Neural crest cell (in vitro differentiated cells): ENCODE measurements at places on chromosomes 2 and 18.

- no peak for DNase-seq
- peaks cover 23% of the 10 kb centered on the region for H3K4me1 ChIP-seq
- no peak overlapping the region for H3K4me3 ChIP-seq
- no peaks in the 10 kb centered on the region for H3K27me3 ChIP-seq
Measured at GRCh38 chr2:237359894-237360780, 53.8 kb downstream of the COL6A3 start.

DNA sequence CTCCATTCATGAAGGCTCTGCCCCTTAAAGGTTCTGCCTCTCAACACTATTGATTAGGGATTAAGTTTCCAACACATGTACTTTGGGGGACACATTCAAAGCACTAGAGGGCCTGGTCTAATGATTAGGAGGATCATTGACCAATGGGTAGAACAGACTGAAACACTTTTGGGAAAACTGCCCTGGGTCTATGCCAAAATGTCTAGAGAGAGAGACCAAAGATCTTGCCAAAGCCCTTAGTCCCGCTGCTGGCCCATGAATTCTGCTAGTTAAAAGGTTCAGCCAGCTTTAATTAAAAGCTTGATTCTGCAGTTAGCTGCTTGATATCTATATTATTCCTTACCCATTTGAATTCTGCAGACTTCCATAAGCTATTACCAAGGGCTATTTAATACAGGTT is 613.2 kb downstream of the SLC4A3 start:
- no peak overlapping the region for H3K27ac ChIP-seq
- H3K4me1 ChIP-seq = no peaks in the 10 kb centered on the region
- no peaks in the 10 kb centered on the region for H3K36me3 ChIP-seq
- no peak for DNase-seq

DNA sequence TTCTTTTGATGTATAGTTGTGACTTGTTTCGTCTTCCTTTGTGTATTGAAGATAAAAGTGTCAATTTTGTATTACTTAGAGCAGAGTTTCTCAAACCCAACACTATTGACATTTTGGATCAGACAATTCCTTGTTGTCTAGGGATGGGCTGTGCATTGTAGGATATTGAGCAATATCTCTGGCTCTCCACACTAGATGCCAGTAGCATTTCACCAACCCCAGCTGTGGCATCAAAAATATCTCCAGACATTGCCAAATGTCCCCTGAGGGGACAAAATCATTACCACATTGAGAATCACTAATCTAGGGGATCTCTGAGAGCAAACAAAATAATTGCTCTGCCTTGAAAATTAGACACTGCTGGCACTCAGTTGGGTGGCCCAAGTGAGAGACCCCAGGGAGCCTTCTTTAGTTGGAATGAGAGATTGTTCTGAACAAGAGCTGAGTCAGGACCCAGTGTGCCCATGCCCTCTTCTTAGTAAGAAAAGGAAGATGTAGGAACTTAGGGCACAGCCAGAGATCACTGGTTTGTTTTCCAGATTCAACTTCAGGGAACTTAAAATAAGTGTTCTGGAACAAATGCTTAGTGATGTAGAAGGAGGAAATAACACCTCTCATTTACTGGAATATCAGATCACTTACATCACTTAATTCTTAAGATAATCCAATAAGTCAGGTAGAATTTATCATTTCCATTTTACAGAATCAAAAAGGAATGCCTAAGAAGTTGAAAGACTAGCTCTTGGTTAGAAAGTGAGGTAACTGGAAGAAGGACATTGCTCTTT is 466.6 kb upstream of the TNP1 start:
- peaks cover 11% of the 10 kb centered on the region for H3K36me3 ChIP-seq
- no peak overlapping the region for H3K4me3 ChIP-seq
- H3K27ac ChIP-seq = no peak overlapping the region
- peaks cover 33% of the 10 kb centered on the region for H3K4me1 ChIP-seq

- no peak for DNase-seq
- H3K27ac ChIP-seq = no peak overlapping the region
- H3K4me3 ChIP-seq = no peak overlapping the region
- H3K36me3 ChIP-seq = no peaks in the 10 kb centered on the region
Measured at GRCh38 chr18:55110436-55110835, 151.2 kb upstream of the CCDC68 start.

DNA sequence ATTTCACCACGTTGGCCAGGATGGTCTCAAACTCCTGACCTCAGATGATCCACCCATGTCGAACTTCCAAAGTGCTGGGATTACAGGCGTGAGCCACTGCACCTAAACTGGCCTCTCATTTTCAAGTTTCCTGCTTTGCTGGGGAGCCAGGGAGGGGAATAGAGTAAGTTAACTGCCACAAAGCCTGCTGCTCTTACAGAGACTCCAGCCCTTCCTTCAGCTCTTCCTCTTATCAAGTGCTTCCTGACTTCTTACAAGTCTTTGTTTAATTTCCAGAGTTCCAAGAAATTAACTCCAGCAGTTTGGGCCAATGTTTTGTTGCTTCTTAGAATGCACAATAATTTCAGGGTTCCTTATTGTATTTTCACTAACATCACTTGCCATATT is 24.3 kb upstream of the UBE2F start:
- peaks cover 3% of the 10 kb centered on the region for H3K27me3 ChIP-seq
- no peak for DNase-seq
- H3K27ac ChIP-seq = no peak overlapping the region
- H3K4me1 ChIP-seq = no peaks in the 10 kb centered on the region
- no peak overlapping the region for H3K4me3 ChIP-seq

GRCh38 chr2:137420744-137421143 is 543.5 kb upstream of the HNMT start:
- DNase-seq = no peak
- H3K36me3 ChIP-seq = no peaks in the 10 kb centered on the region

GRCh38 chr2:199602271-199602895 is 144.6 kb upstream of the SATB2 start:
- H3K27ac ChIP-seq = no peak overlapping the region
- H3K27me3 ChIP-seq = no peaks in the 10 kb centered on the region
- H3K4me3 ChIP-seq = peak overlapping the region; percentile 0

DNA sequence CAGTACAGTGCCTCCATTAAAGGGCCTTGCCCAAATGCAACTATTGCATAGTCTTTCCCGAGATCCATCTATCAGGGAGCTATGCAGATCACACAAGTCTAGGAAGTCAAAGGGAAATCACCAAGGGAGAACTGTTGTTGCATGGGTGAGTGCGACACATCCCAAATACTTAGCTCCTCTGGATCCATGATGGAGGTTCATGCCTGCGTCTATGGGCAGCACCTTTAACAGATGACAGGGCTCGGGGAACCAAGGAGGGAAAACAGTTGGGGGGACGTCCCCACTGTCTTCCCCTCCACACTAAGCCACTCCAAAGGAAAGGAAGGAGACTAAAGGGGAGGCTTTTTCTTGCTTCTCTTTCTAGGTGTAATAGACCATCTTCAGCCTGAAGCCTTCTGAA is 552.8 kb upstream of the PKDCC start:
- H3K4me3 ChIP-seq = no peak overlapping the region
- H3K27ac ChIP-seq = no peak overlapping the region
- H3K4me1 ChIP-seq = no peaks in the 10 kb centered on the region
- no peak for DNase-seq
- H3K36me3 ChIP-seq = peaks cover 14% of the 10 kb centered on the region
- no peaks in the 10 kb centered on the region for H3K27me3 ChIP-seq

DNA sequence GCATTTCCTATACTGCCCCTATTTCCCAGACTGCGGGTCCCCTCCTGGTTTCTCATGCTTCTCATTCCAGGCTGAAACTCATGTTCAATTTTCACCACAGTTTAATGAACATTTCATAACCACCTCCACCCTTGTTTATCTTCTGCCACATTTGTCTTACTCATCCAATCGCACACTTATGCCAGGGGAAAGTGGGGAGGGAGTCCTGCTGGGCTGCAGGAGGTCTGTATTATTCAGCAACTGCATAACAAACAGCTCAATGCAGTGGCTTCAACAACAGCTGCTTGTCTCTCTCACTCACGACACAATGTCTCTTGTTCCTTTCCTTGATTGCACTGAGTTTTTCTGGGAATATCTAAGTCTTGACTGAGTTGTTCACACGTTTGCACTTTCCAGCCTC is 106.0 kb downstream of the ZNF519 start:
- no peak overlapping the region for H3K4me3 ChIP-seq
- H3K36me3 ChIP-seq = peaks cover 3% of the 10 kb centered on the region
- H3K27ac ChIP-seq = no peak overlapping the region

GRCh38 chr2:1070601-1071000 is 120.0 kb downstream of the SNTG2 start:
- DNase-seq = no peak
- H3K4me1 ChIP-seq = peaks cover 16% of the 10 kb centered on the region
- no peak overlapping the region for H3K27ac ChIP-seq
- H3K36me3 ChIP-seq = no peaks in the 10 kb centered on the region
- no peak overlapping the region for H3K4me3 ChIP-seq
- no peaks in the 10 kb centered on the region for H3K27me3 ChIP-seq

DNA sequence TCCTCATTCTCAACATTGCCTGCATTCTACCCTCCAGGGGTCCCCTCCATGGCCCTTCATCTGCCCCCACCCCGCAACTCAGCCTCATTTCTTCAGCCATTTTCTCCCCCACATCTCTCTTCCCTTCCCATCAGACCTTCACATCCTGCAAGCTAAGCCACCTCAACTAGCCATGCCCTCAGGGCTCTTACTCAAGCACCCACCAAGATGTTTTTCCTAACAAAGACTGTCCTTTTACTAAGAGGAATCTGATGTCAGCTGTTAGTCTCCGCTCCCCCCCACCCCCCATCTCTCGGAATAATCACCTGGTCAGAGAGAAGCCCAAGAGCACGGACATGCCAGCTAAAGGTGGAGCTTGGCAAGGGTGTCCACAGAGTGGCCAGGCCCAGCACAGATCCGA is 4.7 kb upstream of the CAPN10 start:
- H3K4me1 ChIP-seq = peaks cover 37% of the 10 kb centered on the region
- H3K27ac ChIP-seq = no peak overlapping the region
- no peaks in the 10 kb centered on the region for H3K27me3 ChIP-seq
- peak overlapping the region; percentile 69 for H3K4me3 ChIP-seq
- no peak for DNase-seq

DNA sequence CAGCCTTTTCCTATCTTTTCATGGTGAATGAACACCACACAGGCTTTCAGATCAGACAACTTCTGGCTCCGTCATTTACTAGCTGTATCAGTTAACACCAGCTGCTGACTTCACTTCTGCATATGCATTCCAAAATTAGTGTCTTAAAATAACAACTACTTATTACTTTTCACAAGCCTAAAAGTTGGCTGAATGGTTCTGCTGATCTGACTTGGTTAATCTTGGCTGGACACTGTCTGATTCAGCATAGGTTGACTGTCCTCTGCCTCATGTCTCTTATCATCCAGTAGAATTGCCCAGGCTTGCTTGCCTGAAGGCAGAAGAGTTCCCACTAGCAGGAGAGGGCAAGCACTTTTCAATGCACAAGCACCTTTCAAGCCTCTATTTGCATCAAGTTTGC is 72.7 kb downstream of the MARCHF4 start:
- no peak overlapping the region for H3K4me3 ChIP-seq
- no peaks in the 10 kb centered on the region for H3K27me3 ChIP-seq
